ENCODE measurements at places on chromosomes 5 and 9.

DNA sequence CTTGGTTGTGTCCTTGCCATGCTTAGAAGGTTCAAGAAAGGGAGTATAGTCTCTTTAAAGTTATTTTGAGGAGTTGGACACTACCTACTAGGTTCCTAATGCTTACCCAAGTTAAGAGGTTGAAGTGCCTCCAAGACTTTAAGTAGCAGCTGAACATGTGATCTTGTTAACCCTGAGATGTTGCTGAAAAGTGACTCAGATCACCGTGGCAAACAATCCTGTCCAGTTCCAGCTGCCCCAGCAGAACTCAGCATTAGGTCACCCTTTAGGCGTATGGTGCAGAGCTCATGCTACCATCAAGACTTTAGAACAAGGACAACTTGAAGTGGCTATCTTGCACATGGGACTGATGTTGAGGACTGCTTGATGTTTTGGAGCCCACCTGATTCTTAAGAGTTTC lies 22.5 kb downstream of the ZNF462 start:
- no peak for DNase-seq

- DNase-seq: no peak
Observed at GRCh38 chr5:180161420-180162303, 47.3 kb downstream of the RASGEF1C start.

DNA sequence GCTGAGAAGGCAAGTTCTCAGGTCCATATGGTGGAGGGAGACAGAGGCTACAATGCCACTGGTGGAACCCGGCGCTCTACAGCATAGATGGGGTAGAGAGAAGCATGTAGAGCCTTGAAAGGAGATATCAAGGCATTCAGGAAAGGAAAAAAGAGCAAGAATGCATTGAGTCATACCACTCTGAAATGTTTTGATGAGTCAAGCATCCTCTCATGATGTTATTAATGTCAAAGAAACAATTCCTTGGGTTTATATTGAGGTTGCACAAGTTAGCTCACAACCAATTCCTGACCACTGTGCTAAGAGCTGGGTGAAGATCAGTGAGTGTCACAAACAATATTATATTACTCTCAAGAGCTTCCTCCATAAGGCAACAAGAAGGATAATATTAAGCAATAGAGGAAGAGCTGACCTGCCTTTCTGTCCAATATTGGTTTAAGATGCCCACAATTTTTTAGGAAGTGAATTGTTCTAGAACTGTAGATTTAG lies 178.0 kb downstream of the RFK start:
- DNase-seq: no peak

GRCh38 chr5:119286511-119287488 lies 69.0 kb upstream of the TNFAIP8 start:
- DNase-seq: no peak

DNA sequence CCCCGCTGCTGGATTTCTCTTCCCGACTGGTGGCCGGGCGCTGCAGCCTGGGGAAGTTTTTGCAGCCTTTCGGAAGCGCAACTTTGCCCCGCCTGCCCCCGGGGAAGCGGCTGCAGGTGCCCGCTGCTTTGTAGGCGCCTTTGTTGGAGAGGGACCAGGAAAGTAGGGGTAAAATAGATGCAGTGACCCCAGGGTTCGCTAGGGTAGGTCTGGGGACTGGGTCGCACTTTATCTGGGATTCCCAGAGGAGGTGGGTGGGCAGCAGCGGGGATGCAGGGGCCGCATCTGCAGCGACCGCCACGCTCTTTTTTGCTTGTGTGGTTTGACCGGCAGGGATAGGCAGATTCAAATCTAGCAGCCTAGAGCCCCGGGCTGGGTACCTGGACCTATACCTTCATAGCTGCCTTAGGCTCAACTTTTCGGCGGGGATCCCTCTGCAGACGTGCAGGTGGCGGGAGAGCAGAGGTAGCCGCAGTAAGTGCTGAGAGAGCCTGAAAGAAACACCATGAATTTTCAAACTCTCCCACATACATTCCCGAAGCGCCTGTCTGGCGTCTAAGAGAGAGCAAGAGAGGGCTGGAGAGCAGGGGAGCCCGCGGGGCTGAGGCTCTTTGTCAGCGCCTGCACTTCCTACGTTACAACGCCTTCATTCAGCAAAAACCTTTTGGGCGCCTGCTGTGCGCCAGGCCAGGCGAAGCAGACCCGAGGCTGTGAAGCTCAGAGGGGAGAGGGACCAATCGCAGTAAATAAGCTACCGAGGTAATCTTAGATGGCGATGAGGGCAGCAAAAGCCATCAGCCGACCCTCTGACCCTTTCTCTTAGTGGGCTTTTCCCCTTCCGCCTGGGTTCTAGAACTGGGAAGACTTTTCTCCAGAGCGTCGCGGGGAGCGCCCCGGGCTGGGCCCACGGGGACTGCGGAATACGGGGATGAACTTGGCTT lies 642 bp downstream of the SV2C start:
- no peak for DNase-seq

DNA sequence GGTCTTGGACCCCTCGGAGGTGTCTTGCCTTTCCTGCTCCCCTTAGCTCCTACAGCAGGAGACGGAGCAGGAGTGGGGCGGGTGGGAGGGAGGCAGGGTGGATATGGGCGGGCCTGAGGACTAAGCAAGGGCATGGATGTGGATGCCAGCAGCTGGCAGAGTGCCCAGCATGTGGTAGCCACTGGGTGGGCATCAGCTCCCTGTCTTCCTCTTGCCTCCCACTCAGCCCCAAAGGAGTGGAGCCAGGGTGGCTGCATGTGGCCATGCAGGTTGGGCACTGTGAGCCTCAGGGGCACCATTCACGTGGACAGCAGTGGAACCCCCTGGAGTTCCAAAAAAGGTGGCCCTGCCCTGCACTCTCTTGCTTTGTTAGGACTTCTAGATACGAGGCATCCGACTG lies 90.1 kb upstream of the TBCA start:
- DNase-seq: no peak

GRCh38 chr5:66931651-66932050 lies 264.9 kb downstream of the CD180 start:
- no peak for DNase-seq

DNA sequence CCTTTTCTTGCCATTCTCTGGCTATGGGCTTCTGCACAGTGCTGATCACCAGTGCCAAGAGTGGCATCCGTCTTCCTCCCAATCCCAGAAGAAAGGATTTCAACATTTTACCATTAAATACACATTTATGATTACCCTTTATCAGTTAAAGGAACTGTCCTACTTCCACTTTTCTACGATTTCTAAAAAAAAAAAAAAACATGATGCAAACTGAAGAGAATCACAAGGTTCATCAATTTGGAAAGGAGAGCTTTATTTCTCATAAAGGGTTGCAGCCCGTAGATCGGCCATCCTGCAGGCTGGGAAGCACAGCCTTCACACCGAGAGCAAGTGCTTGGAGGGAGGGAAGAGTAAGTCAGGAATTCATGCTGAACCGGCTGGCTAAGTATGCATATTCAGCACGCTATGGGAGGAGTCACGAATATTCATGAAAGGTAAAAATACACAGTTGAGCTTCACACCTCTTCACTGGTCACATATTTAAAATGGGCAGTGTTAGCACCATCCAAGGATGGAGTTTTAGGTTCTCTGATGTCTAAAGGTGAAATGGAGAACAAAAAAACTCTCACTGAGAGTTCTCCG lies 52.5 kb upstream of the SEMA4D start:
- no peak for DNase-seq

GRCh38 chr5:125634216-125634835 lies 788.9 kb upstream of the GRAMD2B start:
- DNase-seq: no peak

GRCh38 chr5:180083529-180084060 lies 12.0 kb upstream of the RNF130 start:
- DNase-seq: no peak

DNA sequence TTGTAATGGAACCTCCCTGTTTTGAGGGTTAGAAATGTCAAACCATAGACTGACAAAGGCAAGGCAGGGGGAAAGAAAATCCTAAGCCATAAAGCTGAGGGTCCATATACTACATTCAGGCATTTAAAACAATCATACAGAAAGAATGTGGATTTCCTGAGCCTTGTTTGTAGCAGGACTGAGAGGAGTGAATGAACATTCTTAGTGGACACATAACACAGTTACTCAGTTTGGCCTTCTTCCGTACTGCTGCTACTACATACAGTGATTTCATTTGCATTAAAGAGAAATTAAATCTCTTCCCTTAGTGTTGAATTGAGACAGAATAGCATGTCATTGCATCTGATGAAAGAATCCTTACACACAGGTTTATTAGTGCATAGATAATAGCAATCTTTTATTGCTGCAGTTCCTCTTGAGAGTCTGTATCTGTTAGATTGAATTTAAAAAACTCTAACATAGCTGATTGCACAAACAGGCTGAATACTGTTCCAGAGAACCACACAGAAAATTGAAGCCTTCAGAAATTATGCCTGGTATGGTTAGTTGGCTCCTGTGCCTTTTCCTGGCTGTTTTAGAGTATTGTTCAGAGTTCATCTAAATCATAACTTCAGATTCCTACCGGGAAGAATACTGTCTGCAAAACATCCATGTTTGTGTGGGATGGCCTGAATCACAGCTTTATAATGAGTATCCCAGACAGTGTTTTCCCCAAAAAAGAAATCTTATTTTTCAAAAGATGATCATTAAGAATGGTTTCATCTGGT lies 2.0 kb upstream of the MTX3 start:
- no peak for DNase-seq

DNA sequence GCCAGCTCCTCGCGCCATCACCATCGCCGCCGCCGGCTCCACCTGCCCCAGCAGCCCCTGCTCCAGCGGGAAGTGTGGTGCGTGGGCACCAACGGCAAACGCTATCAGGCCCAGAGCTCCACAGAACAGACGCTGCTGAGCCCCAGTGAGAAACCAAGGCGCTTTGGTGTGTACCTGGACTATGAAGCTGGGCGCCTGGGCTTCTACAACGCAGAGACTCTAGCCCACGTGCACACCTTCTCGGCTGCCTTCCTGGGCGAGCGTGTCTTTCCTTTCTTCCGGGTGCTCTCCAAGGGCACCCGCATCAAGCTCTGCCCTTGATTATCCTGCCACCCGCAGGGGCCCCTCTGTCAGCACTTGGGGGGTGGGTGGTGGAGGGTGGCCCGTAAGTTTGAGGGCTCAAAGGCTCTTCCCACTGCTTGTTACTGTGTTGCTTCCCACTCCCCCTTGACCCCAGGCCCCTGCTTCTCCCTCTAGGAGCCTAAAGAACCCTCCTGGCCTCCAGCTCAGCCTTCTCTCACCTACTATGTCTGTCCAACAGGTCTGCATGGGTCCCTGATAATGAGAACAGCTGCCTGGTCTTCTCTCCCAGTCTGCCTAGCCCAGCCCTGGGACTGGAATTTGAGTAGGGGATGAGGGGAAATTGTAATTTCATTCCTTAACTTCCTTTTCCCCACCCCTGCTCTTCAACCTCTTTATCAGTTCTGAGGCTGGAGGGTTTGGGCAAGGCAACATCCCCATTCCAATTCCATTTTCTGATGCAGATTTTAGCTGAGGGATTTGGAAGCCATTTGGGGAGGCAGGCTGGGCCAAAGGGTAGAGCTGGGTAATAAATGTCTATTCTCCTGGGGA lies 9.0 kb downstream of the RACK1 start:
- DNase-seq: no peak

- no peak for DNase-seq
Observed at GRCh38 chr5:114185274-114185673, 176.6 kb upstream of the KCNN2 start.

- DNase-seq: no peak
Observed at GRCh38 chr5:154829181-154829588, 21.2 kb downstream of the FAXDC2 start.

- no peak for DNase-seq
Observed at GRCh38 chr5:81601919-81602318, 149.0 kb downstream of the SSBP2 start.

GRCh38 chr5:112865128-112865527 lies 4.0 kb downstream of the SRP19 start:
- DNase-seq: no peak

DNA sequence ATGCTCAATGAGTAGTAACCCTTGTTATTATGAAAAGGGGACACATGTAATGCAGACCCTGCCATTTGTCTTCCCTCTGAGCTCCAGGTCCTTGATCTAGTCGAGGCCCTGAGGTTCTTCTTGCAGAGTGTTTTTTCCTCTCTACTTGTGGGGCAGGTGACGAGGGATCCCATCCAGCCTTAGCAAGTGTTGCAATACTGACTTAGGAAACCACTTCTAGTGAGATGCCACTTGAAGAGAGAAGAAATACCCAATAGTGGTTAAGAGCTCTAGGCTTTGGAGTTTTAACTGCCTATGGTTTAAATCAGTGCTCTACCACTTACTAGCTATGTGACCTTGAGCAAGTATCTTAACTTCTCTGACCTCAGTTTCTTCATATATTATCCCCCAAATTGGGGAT lies 10.2 kb downstream of the PPARGC1B start:
- no peak for DNase-seq

GRCh38 chr9:91790917-91791316 lies 159.1 kb downstream of the ROR2 start:
- DNase-seq: no peak

- DNase-seq: no peak
Observed at GRCh38 chr5:14507156-14507941, 74.2 kb upstream of the OTULINL start.

- no peak for DNase-seq
Observed at GRCh38 chr9:80952363-80952922, 736.9 kb downstream of the TLE1 start.

DNA sequence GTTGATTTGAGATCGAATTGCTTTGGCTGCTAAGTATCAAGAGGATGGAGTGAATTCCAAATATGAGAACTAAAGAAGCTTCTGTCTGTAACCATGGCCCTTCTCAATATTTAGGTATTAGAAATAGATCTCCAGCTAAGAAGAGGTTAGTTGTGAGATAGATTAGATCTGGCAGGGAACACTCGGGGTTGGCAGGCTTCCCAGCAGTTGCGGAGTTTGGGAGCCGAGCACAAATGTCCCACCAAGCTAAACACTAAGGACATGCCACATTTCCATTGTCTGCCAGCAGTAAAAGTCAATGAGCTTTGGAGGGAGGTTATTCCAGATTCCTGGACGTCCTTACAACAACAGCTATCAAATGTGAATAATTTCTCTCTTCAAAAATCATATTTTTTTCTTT lies 85.8 kb downstream of the TAF11L14 start:
- DNase-seq: no peak

- no peak for DNase-seq
Observed at GRCh38 chr5:96930058-96930457, 5.8 kb upstream of the LNPEP start.

DNA sequence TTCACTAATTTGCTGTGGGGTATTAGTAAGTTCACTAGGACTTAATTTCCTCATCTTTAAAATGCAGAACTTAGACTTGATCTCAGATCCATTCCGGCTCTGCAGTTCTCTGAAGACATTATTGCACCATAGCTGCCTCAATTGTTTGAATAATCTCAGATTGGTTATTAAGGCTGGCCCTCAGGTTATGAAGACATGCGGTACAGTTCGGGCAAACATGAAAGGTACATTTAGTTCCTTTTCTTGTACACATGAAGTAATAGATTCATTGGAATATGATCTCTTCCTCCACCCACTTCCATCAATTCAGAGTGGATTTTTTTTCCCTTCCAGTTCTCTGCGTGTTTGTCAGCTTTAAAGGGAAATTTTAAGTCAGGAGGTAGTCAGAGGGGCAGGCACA lies 28.0 kb downstream of the ATP6V0E1 start:
- DNase-seq: no peak
